Natural killer cell (primary cell): ENCODE measurements at places on chromosomes 16 and 17. TPM values are rescaled to one million over a fixed set of nuclear protein-coding genes. Genes with fewer than 3 reads are reported as not detected.

The MT1M gene
- total RNA-seq = not detected

GRCh38 chr16:57798267-57798810, 4.0 kb downstream of the KIFC3 start:
- no peak for DNase-seq
- no peak overlapping the region for H3K27ac ChIP-seq
- peaks cover 39% of the 10 kb centered on the region for H3K4me1 ChIP-seq
- no peaks in the 10 kb centered on the region for H3K27me3 ChIP-seq
- no peaks in the 10 kb centered on the region for H3K36me3 ChIP-seq
- H3K4me3 ChIP-seq = no peak overlapping the region

DNA sequence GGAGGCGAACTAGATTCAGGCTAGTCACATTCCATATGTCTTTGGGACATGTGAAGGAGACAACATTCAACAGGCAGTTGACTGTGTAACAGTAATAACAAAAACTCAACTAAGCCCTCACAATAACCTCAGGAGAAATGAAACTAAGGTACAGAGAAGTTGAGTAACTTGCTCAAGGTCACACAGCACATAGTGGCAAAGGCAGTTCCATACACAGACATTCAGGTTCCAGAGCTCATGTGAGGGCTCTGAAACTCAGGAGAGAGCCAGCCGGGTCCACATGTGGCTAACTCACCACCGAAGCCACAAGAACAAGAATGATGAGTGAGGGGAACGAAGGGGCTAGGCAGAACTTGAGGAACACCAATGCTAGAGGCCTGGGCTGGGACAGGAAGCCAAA, 46.3 kb upstream of the CCL1 start:
- H3K27me3 ChIP-seq = no peaks in the 10 kb centered on the region
- no peak overlapping the region for H3K27ac ChIP-seq
- no peak for DNase-seq
- no peaks in the 10 kb centered on the region for H3K4me1 ChIP-seq

- H3K4me3 ChIP-seq = no peak overlapping the region
- H3K36me3 ChIP-seq = no peaks in the 10 kb centered on the region
- no peaks in the 10 kb centered on the region for H3K4me1 ChIP-seq
- H3K27ac ChIP-seq = no peak overlapping the region
- H3K27me3 ChIP-seq = no peaks in the 10 kb centered on the region
- DNase-seq = no peak
These were observed 183.4 kb upstream of the XYLT1 start for GRCh38 chr16:17654142-17654541.

DNA sequence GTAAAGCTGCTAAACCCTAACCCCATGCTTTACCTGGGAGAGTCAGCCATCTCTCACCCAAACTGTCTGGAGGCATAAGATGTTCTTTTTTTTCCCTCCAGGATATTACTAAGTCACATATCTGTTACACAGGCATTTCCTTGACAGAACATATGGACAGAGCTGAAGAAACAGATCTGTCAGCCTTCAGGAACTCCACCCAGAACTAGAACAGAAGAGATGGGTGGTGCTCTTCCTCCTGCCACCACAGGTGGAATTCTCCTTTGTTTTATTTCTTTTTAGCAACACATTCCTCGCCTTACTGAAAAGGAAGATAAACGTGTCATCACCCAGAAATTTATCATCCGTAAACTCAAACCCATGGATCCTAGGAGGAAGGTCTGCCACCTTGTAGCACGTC, 8.8 kb downstream of the MYCBPAP start:
- no peaks in the 10 kb centered on the region for H3K27me3 ChIP-seq
- no peaks in the 10 kb centered on the region for H3K36me3 ChIP-seq
- no peak overlapping the region for H3K4me3 ChIP-seq
